ENCODE measurements at places on chromosomes 4 and X. TPM values are rescaled to one million over a fixed set of nuclear protein-coding genes. Genes with fewer than 3 reads are reported as not detected.

GRCh38 chrX:7515681-7516413, 327.1 kb upstream of the VCX start:
- no peak for DNase-seq

DNA sequence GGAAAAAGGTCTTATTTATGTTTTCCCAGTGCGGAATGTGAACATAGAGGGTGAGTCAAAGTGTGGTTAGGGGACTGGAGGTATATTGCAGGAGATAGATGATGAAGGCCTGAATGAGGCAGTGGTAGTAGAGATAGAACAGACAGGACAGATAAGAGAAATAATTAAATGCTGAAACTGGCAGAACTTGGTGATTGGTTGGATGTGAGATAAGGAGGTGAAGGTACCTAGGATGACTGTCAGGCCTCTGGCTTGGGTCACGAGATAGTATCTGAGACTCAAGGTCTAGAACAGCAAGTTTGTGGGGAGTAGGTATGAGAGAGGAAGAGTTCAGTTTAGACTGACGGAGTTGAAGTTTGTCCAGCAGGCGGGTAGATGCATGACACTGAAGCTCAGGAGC, 3.5 kb downstream of the MND1 start:
- DNase-seq: no peak

ADRA2C gene
- total RNA-seq: 11.4 TPM

DNA sequence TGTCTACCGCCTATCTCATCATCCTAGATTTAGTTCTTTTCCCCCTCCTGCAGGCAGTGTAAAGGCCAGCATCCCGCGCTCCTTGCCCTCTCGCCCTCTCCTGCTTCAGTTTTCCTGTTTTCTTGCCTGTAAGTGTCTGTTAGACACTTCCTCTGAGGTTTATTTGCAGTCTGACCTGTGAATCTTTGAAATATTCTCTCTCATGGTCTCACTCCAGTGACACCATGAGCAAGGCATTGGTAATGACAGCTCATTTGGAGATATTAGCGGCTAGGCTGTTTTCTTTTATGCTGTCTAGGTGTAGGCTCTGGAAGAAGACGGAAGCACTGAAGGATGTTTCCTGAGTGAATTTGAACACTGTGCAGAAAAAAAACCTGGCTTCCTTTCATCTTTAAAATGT, 179.6 kb downstream of the KDR start:
- DNase-seq: no peak

- DNase-seq: no peak
Observed at GRCh38 chr4:60944060-60944459, 256.1 kb upstream of the ADGRL3 start.

S100G gene
- total RNA-seq: not detected

ADH1B gene
- total RNA-seq: not detected

QRFPR gene
- 1.1 TPM for total RNA-seq

DNA sequence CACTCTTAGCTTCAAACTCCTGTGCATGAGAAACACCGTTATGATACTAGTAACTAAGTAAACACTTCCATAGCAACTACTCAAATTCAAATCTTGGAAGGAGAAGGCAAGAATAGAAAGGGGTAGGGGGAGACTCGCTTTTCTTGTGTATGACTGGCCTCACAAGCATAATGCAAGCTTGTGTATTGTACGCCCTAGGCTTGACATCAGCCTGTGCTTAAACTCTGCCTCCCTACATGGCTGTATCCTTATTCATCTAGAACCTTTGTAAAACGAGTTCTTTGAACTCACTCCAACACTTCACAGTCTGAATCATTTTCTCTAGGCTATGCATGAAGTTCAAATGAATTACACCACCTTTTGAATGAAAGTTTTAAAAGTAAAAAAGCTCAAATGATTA, 1071.2 kb upstream of the ADGRL3 start:
- DNase-seq: no peak

DNA sequence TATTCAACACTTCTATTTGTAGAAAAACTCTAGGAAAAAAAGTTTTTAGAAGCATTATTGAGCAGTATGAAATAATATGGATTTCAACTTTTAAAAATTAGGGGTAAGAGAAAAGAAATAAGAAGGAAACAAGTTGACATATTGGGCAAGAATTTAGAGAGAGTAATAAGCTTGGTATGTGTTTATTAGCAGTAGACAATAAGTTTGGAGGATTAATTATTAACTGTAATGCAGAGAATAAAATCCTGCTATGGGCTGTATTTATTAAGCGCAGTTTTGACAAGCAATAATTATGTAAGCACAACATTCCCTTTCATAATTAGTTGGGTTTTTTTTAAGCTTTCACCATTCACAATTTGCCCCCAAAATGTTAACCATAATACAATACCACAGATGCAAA, 162.7 kb upstream of the SLC7A11 start:
- DNase-seq: no peak

TMEM255A gene
- total RNA-seq: 3.1 TPM

DNA sequence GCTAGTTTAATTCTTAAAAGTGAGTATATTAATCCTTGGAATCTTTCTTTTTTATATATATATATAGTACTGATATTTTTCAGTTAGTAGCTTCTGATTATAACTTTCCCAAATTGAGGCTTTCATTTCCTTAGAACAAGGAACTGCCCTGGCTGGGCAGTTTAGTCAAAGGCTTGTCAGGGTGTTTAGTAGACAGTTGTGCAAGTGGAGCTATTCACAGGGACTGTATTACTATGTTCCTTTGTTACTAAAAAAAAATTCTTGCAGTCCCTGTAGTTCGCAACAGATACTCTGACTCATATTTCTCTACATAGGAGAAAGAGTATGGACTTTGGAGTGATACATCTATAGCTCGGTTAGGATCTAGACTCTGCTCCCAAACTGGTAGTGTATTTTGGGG, 20.8 kb downstream of the USO1 start:
- DNase-seq: peak; percentile 24

DNA sequence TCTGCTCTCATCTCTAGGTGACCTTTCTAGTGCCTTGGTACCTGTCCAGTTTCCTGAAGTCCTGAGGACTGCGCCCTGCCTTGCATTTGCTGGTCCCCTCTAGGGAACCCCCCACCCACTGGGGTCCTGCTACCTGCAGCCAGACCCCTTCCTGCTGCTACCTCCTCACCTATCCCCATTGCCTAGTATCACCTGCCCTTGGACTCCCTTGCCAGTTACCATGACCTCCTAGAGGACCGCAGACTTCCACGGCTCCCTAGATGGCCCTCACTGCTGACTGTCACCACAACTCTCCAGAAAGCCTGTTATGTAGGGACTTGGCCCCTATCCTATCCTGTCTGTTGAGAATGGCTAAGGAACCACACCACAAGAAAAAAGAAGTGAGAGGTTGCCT, 166.6 kb downstream of the EFNB1 start:
- no peak for DNase-seq

VSIG1 gene
- total RNA-seq: 0.07 TPM

DNA sequence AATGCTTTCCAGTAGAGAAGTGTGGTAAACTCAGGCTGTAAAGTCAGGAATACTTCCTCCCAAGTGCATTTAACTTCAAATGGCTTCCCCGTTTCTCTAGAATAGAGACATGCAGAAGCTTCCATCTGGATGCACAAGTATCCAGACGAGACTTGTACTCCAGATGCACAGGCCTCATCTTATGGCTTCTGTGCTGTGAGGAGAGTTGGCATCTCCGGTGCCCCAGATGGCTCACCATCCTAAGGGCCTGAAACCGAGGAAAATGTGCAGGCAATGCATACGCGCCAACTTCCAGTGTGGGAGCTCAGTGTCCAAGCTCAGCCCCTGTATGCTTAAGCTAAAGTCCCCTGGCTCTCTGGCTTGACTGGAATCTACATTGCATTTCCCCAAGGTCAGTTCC, 184.0 kb upstream of the TBL1X start:
- no peak for DNase-seq

- DNase-seq: peak; percentile 78
Observed at GRCh38 chrX:11100281-11101035, 10.7 kb upstream of the HCCS start.

GPR143 gene
- 6.3 TPM for total RNA-seq

DNA sequence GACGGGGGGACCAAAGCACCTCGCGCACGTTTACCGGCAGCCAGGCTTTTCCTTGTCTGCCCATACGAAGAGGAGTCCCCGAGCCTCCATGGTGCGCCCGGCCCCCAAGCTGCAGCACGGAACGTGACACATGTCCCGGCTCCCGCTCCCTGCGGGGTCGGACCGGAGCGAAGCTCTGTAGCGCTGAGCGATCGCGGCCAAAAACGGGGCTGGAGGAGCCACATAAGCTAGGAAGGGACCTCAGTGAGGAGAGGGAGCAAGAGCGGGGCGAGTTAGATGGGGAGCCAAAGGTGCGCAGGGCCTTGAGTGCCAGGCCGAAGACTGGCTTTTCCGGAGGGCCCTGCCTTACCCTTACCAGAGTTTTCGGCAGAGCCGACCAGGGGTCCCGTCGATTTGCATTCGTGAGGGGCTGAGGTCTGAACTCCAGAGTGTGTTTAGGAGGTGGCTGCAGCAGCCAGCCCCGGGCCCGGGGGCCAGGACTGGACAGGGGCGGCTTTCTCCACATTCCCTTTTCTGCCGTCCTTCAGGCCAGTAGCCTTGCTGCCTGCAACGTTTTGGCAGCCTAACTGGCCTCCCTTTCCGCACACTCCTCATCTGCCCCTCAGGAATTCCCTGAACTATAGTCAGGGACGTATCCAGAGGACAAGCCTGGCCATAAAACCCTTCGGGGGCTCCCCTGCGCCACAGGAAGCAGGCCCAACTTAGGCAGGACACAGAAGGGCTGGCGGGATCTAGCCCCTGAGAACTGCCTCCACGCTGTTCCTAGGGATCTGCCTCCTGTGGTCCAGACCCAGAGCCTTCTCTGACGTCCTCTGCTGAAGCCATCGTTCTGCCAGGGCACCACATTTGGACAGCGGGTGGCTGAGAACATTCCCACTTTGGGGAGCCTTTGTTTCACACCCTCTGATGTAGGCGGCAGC, 689 bp downstream of the SSR4 start:
- peak; percentile 13 for DNase-seq

GRCh38 chrX:68807818-68808217, 21.0 kb upstream of the EFNB1 start:
- DNase-seq: peak; percentile 33

SYN1 gene
- total RNA-seq: 2.0 TPM

MGST2 gene
- 57.1 TPM for total RNA-seq

PDZD4 gene
- total RNA-seq: 5.8 TPM

SLC26A1 gene
- total RNA-seq: 0.77 TPM

- DNase-seq: no peak
Observed at GRCh38 chr4:58936436-58936835, 1826.3 kb upstream of the IGFBP7 start.

STK32B gene
- not detected for total RNA-seq

- no peak for DNase-seq
Observed at GRCh38 chr4:1260418-1261106, 11.6 kb upstream of the CTBP1 start.

HDX gene
- 2.7 TPM for total RNA-seq

GRCh38 chrX:10702031-10702430, 81.6 kb upstream of the MID1 start:
- no peak for DNase-seq

- DNase-seq: no peak
Observed at GRCh38 chrX:150477371-150477770, 91.0 kb upstream of the MTM1 start.

ARHGEF6 gene
- 2.7 TPM for total RNA-seq

- peak; percentile 27 for DNase-seq
Observed at GRCh38 chr4:20253283-20253734, 1.6 kb downstream of the SLIT2 start.

- DNase-seq: no peak
Observed at GRCh38 chrX:115525486-115525885, 35.5 kb upstream of the PLS3 start.

Measured in cardiac muscle cell (in vitro differentiated cells and primary cell).